ENCODE measurements at places on chromosomes 16 and 17. TPM values are rescaled to one million over a fixed set of nuclear protein-coding genes. Genes with fewer than 3 reads are reported as not detected.

- no peak for DNase-seq
These were observed 12.1 kb downstream of the ZDHHC7 start for GRCh38 chr16:84999200-84999599.

Gene CD7
- not detected for total RNA-seq

Gene CA5A
- not detected for total RNA-seq

GRCh38 chr17:43533699-43534098, 12.4 kb downstream of the ETV4 start:
- no peak for DNase-seq

DNA sequence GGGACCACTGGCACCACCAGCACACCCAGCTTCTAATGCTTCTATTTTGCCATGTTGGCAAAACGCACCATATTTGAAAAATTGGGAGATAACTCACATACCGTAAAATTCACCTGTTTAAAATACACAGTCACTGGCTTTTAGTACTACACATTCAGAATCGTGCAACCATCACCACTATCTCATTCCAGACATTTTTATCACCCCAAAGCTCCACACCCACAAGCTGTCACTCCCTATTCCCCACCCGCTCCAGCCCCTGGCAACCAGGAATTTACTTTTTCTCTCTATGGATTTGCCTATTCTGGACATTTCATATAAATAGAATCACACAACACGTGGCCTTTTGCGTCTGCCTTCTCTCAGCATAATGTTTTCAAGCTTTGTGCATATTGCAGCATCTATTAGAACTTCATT, 25.0 kb downstream of the PPL start:
- no peak for DNase-seq

DNA sequence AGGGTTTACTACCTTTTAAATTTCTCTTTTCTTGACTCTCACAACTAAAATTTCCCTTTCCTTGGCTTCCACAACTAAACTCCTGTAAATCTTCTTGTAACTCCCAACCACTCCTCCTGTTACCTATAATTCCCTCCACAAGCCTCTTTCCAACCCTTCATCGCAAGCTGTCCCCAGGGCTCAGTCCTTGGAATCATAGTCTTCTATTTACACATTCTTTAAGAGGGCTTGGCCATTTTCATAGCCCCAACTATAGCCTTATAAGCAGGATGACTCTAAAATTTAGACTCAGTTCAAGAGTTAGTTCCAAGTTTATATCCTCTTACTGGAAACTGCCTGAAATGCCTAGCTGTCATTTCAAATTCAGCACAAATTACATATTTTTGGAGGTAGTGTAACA, 23.9 kb downstream of the GLG1 start:
- no peak for DNase-seq

DNA sequence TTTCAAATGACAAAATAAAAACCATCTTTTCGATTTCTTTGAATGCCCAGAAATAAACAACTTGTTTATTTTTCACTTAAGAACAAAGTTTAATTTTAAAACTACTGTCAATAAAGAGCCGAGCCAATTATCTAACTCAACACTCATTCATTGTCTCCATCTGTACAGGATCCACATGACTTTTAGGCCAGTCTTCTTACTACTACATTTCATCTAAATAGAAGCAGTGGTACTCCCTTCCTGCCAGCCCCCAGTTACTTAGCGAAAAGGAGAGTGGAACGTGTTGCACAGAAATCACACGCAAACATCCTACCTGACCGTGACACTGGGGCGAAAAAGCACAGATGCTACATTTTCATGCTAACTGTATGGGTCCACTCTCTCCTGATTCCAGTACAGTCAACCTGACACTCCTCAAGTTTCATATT, 1.2 kb downstream of the GNA13 start:
- DNase-seq, result no peak

Gene OTOP2
- total RNA-seq, result not detected

Gene PLLP
- total RNA-seq, result 38.3 TPM

DNA sequence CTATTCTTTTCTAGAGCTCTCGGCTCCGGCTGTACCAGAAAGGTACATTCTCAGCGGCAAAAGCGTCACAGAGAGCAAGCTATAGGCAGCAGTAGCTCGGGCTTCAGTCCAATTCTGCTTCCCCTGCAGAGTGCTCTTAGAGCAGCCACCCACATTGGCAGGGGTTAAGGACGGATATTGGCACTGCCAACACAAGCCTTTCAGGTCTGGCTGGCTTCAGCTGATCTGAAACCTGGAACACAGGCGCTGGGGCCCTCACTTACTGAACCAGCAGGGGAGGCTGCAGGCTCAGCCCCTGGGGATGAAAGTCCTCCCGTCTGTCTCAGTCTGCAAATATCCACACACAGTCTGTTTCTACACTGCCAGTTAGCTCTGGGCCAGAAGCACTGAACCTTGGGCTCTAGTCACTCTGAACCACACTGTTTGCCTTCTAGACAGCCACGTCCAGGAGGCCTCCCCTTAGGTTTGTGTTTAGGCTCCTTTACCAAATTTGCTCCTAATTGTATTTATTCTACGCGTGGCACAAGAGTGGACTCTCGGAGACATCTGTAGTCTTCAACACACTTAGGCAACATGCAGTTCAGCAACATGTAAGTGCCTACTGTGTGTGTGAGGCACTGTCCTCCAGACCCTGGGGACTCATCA, 40.1 kb downstream of the HIC1 start:
- no peak for DNase-seq

DNA sequence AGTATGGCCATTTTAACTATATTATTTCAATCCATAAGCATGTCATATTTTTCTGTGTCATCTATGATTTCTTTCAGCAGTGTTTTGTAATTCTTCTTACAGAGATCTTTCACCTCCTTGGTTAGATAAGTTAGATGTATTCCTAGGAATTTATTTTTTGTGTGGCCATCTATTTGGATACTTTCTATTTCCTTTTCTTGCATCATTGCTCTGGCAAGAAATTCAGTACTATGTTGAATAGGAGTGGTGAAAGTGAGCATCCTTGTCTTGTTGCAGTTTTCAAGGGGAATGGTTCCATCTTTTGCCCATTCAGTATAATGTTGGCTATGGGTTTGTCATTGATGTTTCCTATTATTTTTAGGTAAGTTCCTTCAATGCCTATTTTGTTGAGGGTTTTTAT, 15.1 kb upstream of the ABCA9 start:
- DNase-seq, result no peak
